ENCODE measurements at places on chromosomes 3 and 15.

DNA sequence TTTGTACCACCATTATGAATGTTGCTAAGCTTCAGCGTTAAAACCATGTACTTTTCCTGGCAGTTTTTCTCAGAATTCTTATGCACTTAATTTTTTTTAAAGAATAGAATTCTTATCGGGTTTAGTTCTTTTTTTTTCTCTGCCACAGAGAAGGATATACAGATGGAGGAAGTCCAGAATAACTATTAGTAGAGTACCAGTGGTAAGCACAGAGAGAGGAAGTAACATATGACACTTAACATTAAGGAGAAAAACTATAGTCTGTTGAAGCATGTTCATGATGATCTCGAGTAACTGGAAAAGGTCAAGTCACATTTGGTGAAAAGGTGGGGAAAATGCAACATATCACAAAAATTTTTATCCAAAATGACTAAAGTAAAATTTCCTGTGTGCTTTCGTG is 68.9 kb downstream of the RNF13 start:
- peak; percentile 0 for DNase-seq

- DNase-seq: peak; percentile 19
These were observed 64.0 kb upstream of the AKAP13 start for GRCh38 chr15:85316244-85316934.

- DNase-seq: no peak
These were observed 630.3 kb downstream of the NAALADL2 start for GRCh38 chr3:175489406-175489805.

GRCh38 chr15:36831125-36831903 is 251.9 kb downstream of the CDIN1 start:
- DNase-seq: no peak

GRCh38 chr15:70522323-70522966 is 240.9 kb downstream of the UACA start:
- no peak for DNase-seq

DNA sequence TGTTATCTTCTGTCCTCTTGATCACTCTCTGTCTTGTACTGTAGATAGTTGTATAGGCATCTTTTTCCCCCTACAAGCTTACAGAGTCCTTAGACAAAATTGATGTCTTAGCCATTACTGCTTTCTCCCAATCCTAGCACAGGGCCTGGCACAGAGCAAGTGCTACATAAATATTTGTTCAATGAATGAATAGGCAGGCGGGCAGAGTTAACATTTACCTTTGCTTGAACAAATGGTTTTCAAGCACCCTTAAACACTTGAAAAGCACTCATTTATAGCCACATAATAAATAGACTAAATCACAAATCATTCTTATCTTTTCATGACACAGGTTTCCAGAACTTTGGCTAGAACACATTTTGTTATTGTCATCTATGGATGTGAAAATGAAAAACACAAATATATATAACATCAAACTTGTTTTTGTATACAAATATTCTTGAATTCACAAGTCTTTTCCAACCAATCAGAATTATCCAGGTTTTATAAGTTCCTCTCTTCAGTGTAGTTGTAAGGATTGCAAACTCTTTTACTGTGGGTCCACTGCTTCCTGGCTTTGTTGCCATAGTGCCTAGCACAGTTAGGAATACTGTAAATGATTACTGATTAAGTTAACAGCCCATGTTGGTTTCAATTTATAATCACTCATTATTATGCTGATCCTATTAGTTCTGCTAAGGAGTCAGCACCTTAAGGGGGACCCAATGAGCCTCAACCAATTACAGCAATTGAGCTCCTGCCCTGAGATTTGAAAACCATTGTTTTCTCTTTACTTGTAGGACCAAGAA is 61.9 kb downstream of the ISL2 start:
- no peak for DNase-seq

DNA sequence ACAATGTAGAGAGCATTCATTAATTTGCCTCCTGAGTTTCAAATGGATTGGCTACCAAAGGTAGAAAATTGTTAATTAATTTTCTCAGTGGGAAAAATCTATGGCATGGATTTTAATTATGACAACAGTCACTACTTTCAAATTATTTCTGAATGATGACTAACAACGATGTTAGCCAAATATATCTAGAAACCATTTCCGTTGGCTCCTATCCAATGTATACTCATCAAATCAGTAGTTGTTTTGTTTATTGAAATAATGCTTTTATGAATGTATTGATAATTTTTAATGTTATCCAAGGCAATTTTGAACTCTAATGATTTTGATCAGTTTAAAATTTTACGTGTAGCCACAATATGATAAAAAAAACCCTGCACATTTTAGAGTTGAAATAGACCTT is 333.4 kb downstream of the NAALADL2 start:
- no peak for DNase-seq

DNA sequence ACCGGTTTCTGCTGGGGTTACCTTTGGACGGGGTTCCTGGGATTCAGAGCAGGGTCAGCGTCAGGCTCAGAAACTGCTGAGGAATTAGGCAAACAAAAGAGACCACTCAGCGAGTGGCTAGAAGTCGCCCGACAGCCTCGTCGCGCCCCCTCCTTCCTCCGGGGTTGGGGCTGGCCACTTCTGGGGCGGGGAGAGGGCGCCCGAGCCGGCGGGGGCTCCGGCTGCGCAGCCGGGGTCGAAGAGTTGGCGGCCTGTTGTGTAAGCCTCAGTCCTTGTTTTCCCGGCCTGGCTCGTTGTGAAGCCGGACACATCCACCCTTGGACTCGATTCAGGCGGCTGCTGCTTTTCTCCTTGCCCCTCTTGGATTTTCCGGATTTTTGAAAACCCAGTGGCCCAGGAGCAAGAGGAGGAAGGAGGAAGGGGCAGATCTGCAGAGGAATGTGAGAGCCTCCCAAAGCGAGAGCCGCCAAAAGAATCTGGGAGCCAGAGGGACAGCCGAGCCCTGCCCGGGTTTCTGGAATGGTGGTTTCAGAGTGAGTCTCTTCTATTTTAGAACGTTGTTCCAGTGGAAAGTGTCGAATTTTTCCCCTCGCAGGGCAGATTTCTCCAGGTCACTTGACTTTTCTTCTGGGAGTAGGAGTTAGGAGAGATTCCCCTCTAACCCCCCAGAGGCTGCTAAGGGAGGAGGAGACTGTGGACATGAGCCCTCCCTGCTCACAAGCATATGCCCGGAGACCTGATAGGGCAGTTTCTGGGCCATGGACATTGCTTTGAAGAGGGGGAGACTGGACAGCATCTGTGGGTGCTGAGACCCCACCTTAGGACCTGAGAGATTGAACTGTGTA is 666 bp downstream of the SNX33 start:
- DNase-seq: peak; percentile 61

DNA sequence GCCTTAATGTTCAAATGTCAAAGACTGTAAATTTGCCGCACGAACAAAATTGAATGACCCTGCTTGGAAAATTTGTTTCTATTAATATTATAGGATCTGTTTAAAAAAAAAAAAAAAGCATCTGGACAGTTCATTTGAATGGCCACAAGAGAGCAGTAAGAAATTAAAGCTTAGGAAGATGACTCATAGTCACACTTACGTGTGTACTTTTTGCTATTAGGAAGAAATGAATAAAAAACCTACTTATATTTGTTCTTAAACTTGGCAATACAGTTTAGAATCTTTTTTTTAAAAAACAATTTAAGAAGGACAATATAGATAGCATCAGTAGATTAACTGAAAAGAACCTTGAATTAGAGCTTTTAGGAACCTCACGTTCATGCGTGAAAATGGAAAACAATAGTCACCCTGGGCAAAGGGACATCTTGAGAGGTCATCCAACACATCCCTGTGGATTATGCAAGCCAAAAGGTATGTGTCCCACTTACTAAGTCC is 621.8 kb downstream of the MECOM start:
- peak; percentile 12 for DNase-seq

DNA sequence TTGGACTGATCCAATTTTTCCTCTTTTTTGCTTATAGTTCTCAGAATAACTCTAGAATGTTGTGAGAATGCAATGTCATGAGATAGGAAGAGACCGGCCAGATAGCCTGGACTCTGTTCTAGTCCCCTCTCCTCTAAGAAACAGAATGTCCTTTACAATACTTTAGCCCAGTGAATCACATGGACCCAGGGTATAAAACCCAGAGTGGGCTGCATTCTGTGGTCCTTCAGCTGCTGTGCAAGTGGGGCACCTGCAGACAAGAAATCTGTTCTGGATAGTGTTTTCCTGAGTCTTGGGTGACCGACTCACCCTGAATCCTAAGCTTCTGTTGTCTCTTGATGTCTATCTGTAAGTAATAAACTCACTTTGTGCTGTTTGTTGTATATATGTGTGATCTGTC is 368.6 kb upstream of the DPH6 start:
- no peak for DNase-seq

DNA sequence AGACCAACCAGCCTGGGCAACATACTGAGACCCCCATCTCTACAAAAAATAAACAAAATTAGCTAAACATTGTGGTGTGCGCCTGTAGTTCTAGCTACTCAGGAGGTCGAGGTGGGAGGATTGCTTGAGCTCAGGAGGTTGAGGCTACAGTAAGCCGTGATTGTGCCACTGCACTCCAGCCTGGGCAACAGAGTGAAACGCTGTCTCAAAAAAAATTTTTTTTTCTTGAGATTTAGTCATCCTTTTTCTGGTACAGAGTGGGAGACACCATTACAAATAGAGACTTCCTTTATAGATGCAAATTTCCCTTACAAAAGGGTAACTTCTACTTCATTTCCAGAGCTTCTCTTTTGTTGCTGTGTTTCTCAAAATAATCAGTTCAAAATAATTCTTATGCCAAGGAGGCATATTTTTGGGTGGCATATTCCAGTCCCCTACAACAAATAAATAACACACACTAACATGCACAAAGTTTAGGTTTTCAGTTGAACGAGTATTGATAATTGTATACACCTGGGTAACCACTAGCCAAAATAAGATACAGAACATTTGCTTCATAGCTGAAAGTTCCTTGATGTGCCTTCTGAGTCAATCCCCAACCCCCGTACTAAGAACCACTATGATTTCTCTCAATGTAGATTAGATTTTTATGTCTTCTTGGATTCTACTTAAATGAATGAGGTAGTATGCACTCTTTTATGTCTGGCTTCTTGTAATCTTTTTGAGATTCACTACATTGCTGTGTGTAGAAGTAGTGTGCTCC is 248.9 kb upstream of the PROK2 start:
- no peak for DNase-seq

- no peak for DNase-seq
These were observed 482 bp upstream of the OGG1 start for GRCh38 chr3:9749296-9749644.

DNA sequence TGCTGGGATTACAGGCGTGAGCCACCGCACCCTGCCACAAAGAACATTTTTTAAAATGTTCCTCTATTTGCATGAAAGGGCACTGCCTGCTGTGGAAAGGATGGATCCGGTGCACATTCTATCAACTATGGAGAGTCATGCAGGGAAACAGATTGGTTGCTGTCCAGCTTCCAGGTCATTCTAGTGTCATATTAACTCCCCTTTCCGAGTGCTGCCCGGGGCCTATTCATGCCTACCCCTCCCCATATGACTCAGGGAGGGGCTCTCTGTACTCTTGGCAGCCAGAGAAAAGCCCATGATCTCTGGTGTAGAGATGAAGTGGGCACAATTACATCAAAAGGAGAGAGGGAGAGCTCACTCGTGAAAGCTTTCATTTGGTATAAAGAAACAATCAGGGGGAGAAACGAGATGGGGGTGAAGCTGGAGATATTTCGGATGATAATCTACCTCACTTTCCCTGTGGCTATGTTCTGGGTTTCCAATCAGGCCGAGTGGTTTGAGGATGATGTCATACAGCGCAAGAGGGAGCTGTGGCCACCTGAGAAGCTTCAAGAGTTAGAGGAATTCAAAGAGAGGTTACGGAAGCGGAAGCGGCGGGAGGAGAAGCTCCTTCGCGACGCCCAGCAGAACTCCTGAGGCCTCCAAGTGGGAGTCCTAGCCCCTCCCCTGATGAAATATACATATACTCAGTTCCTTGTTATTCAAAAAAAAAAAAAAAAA is 16.1 kb upstream of the AHSG start:
- DNase-seq: no peak

DNA sequence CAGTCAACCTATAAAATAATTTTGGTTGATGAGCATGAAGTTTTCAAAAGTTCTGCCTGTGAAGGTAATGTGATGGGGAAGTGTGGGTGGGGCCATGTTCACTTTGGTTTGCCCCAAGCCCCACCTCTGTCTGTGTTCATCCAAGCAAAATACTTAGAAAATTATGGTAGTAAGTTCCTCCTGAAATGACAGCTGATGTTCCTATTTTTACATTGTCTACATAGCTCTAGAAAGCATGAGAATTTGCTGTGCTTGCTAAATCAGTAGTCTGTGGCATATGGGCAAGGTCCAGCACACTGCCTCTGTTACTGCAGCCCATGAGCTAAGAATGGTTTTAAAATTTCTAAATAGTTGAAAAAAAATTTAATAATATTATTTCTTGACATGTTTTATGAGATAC is 21.9 kb upstream of the CP start:
- no peak for DNase-seq

- DNase-seq: no peak
These were observed 770.3 kb downstream of the PDCD6IP start for GRCh38 chr3:34568766-34569165.

GRCh38 chr3:44870375-44871061 is 3.9 kb upstream of the TGM4 start:
- DNase-seq: no peak

DNA sequence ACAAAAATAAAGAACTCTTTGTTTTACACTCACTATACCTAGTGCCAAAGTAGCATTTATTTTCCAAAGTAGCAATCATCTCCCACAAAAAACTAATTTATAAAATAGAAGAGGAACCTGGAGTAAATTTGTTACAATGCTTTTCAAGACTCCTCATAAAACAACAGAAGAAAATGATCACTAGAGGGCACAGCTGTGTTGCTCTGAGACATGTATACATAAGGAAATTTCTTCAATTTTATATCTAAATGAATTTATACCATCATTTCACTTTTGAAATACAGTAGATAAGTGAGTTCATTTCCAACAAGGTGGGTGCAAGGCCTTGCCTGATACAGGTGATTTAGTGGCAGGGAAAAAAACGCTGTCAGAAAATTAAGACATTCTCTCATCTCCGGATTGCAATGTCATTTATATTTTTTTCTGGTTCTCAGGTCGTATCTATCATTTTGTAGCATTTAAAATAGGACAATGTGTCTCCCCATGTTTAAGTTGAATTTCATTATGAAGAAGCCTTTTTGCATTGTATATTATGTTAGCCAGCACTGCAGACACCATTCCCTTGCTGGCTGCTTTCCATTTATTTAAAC is 25.3 kb upstream of the ARHGEF26 start:
- DNase-seq: peak; percentile 11

- peak; percentile 71 for DNase-seq
These were observed 82.2 kb upstream of the CTDSPL start for GRCh38 chr3:37779289-37780152.

- no peak for DNase-seq
These were observed 157.3 kb downstream of the WNT5A start for GRCh38 chr3:55329849-55330248.

Measured in NB4 (cell line).